Activated CD4-positive, alpha-beta T cell treated with anti-CD3 and anti-CD28 coated beads, Interleukin-2, amount 50 U/mL, for 1 hour (primary cell): ENCODE measurements at places on chromosomes 13 and 19.
A peak's percentile ranks its signal among the peaks of the same experiment; 100 is the strongest.

- DNase-seq: no peak
Observed at GRCh38 chr19:50932690-50933083, 20.2 kb downstream of the KLK5 start.

GRCh38 chr13:75635828-75636435 is at the start of gene LMO7:
LMO7 (plus strand) TSS chr13:75636330; CDS start chr13:75636658, 328 bp downstream.
- peak; percentile 32 for DNase-seq

- DNase-seq: no peak
Observed at GRCh38 chr19:31100981-31101380, 248.3 kb downstream of the TSHZ3 start.

DNA sequence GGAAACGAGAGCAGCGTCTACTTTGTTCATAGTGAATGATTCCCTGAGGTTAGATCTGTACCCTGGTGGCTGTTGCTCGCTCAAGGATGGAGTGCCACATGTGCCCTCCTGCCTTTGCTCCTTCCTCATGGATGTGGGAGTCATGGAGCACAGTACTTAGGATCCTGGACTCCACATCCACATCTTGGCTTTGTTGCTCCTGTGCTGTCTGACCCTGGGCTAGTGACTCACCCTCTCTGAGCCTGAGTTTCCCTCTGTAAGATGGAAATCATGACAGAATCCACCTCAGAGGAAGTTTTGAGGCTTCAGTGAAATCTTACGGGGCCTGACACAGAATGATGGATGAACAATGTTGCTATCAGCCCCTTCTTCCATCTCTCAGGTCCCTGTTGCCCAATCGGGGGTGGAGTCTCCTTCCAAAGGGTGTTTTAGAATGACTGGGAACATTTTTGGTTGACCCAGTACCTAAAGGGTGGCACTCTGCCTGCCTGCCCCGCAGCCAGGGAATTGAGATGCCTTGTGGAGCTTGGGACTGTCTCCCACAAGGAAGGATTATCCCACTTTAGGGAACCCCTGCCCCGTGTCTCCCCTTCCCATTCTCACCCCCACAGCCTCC is 9.8 kb upstream of the TIMM50 start:
- no peak for DNase-seq

- DNase-seq: peak; percentile 35
Observed at GRCh38 chr13:41457589-41458186, 338 bp downstream of the RGCC start.

DNA sequence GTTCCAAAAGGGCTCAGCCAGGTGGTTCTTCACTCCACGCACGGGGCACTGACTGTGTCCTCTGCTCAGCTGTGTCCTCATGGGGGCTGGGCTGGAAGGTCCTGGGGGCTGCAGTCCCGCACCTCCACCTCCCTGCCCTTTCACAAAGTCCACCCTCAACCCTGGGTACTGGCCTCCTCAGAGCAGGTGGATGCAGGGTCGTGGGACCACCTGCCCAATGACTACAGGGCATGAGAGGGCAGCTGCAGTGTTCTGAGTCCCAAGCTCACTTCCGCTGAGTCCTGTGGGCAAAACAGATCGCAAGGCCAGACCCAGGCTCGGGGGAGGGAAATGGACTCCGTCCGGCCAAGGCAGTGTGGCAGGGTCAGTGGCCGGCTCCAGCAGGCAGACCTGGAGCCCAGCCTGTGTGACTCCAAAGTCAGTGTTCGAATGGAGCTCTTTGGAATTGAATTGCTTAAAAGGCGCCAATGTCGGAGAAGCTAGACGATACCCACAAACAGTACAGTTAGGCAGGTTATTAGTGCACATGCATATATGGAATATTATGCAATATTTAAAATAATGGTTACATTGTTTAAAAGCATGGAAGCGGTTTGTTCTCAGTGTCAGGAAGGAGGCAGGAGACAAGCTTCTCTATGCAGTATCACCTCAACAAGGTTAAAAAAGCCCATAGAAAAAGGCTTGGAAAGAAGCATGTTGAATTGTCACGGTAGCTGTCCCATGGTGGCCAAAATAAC is 54.8 kb downstream of the MCF2L start:
- no peak for DNase-seq

GRCh38 chr13:108850691-108851090 is 221.3 kb downstream of the MYO16 start:
- no peak for DNase-seq

- DNase-seq: no peak
Observed at GRCh38 chr13:26557393-26558073, at the start of gene WASF3. WASF3 (plus strand) TSS chr13:26557683; CDS start chr13:26642271, 84,588 bp downstream.
